ENCODE measurements at places on chromosomes 12 and 14. TPM values are rescaled to one million over a fixed set of nuclear protein-coding genes. Genes with fewer than 3 reads are reported as not detected.

The CATSPERB gene
- total RNA-seq: not detected

The BHLHE41 gene
- 57.1 TPM for total RNA-seq

- no peak overlapping the region for H3K27ac ChIP-seq
- no peaks in the 10 kb centered on the region for H3K36me3 ChIP-seq
- no peak overlapping the region for H3K4me3 ChIP-seq
- no peaks in the 10 kb centered on the region for H3K27me3 ChIP-seq
Measured at GRCh38 chr12:121240062-121240420, 30.1 kb downstream of the P2RX4 start.

DNA sequence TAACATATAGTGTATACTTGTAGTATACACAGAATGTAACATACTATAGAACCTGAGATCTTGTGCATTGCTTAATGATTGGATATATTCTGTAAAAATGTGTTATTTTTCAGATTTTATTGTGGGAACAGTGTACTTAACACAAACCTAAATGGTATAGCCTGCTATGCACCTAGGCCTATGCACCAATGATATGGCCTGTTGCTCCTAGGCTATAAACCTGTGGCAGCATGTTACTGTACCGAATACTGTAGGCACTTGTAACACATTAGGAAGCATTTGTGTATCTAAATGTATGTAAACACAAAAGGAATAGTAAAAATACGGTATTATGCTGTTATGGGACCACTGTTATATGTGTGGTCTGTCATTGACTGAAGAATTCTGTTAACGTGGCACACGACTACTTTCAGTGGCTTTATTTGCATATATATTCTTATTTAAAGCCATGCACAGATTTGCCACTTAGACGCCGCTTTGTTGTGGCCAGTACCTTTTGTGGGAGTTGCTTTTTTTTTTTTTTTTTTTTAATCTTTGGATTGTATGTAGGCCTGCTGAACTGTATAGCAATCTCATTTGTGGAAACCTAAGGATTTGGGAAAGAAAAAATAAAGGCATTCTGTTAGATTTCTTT lies 7.4 kb downstream of the PAPOLA start:
- peaks cover 6% of the 10 kb centered on the region for H3K4me1 ChIP-seq
- H3K27me3 ChIP-seq: no peaks in the 10 kb centered on the region
- no peaks in the 10 kb centered on the region for H3K36me3 ChIP-seq
- H3K27ac ChIP-seq: no peak overlapping the region

All from PC-9 (cell line).